ENCODE measurements at places on chromosomes 13 and 19. TPM values are rescaled to one million over a fixed set of nuclear protein-coding genes. Genes with fewer than 3 reads are reported as not detected.

GRCh38 chr19:38554676-38555141, 63.0 kb downstream of the MAP4K1 start:
- no peak overlapping the region for H3K4me3 ChIP-seq
- no peaks in the 10 kb centered on the region for H3K36me3 ChIP-seq
- H3K4me1 ChIP-seq, result peaks cover under 1% of the 10 kb centered on the region
- no peak overlapping the region for H3K27ac ChIP-seq

The WTIP gene
- 45.9 TPM for total RNA-seq

The ZNF497 gene
- 6.9 TPM for total RNA-seq

DNA sequence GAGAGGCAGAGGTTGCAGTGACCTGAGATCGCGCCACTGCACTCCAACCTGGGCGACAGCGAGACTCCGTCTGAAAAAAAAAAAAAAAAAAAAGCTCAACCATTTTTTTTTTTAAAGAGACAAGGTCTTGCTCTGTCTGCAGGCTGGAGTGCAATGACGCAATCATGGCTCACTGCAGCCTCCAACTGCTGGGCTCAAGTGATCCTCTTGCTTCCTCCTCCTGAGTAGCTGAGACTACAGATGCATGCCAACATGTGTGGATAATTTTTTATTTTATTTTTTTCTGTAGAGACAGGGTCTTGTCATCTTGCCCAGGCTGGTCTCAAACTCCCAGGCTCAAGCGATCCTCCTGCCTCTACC, 10.3 kb downstream of the EHD2 start:
- H3K4me1 ChIP-seq, result peaks cover 20% of the 10 kb centered on the region
- no peak for DNase-seq
- H3K27me3 ChIP-seq, result no peaks in the 10 kb centered on the region
- H3K36me3 ChIP-seq, result peaks cover 13% of the 10 kb centered on the region

The LCP1 gene
- total RNA-seq, result 11.6 TPM
